ENCODE measurements at places on chromosomes 16 and 17. TPM values are rescaled to one million over a fixed set of nuclear protein-coding genes. Genes with fewer than 3 reads are reported as not detected.

GRCh38 chr16:82631701-82632685 lies 5.2 kb downstream of the CDH13 start:
- DNase-seq: no peak

DNA sequence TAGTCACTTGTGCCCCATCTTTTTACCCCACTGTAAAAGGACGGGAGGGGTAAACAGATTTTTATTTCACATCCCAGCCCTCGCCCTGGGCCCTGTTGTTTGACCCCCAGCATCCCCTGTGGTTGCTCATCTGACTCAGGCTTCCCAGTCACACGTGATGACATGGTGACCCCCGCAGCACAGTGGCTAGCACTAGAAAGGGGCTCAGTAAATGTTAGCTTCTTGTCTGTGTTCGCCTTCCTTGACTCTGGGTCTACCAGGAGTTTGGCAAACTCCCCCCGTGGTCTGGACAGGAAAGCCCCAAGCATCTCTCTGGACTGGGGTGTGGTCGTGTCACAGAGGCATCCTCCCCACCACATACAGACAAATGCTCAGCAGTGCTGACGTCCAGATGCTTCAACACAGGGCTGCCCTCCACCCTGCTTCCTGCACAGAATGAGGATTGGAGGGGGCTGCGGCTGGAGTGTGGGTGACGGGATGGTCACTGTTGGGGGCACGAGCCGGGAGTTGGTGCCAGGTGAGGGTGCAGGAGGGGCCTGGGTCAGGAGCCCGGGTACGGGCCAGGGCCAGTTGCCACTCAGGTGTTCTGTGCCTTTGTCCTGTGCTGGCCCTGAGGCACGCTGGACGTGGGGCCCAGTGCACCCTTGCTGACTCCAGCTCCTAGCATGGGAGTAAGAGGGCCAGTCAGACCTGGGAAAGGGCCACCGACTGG lies 69.1 kb downstream of the METRNL start:
- peak; percentile 70 for DNase-seq

- DNase-seq: no peak
Measured at GRCh38 chr17:14856176-14856575, 408.9 kb downstream of the PMP22 start.

GRCh38 chr16:4663777-4664465 lies 29.4 kb upstream of the NUDT16L1 start:
- DNase-seq: peak; percentile 87

The TMEM235 gene
- not detected for total RNA-seq

The CCT6B gene
- 3.2 TPM for total RNA-seq

The SDK2 gene
- total RNA-seq: 9.2 TPM

All from spleen (tissue), 13 donors.